ENCODE measurements at places on chromosomes 5 and 9.

GRCh38 chr5:104184264-104184663 is 621.7 kb upstream of the NUDT12 start:
- DNase-seq = no peak

GRCh38 chr5:62701036-62701435 is 122.4 kb downstream of the LRRC70 start:
- no peak for DNase-seq

DNA sequence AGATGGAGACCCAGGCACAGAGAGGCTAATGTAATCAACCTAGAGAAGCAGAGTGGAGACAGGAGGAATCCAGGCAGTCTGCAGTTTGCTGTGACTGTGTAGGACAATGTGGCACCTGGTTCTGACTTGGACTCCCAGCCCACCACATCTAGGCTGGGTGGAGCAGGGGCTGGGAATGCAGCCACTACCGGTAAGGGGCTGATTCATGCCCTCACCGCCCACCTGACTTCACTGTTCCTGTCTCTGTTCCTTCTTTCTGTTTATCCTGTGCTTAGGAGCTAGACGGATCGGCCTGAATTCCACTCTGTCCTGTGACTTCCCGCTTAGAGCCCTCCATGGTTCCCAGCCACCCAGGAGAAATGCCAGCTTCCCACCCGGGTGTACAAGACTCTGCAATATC is 2.6 kb downstream of the PDLIM4 start:
- no peak for DNase-seq

- no peak for DNase-seq
Observed at GRCh38 chr5:121108725-121109124, 644.6 kb downstream of the PRR16 start.

- DNase-seq = no peak
Observed at GRCh38 chr5:177509991-177510566, 453 bp upstream of the DOK3 start.

GRCh38 chr5:90940227-90940995 is 381.8 kb downstream of the ADGRV1 start:
- DNase-seq = no peak

GRCh38 chr5:77168879-77169244 is 41.6 kb upstream of the PDE8B start:
- no peak for DNase-seq

GRCh38 chr9:82721593-82721992 is 341.3 kb downstream of the RASEF start:
- DNase-seq = no peak

DNA sequence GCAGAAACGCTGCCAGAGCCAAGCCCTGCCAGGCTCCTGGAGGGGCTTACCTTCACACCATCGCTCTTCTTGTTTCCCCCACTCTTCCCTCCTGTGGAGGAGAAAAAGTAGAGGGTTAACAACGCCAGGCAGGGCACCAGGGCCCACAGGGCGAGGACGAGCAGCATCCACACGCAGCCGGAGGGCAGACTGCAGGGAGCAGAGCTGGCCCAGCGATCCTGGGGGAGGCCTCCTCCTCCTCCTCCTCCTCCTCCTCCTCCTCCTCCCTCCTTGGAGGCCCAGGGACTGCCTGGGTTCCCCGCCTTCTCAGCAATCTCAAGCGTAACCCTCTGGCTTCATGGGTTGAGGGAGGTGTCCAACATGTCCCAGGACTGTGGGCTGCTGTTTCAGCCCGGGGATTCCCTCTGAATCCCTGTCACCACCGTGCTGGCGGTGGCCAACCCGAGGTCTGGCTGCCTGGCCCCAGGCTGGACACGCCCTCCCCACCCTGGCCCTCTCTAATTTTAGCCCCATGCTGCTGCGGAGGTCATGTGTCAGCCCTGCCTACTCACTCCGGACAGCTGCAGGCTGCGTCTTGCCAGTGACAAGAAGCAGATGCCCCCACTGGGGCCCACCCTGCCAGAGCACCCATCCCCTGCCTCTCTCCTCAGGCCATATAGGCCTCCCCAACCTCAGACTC is 44.3 kb downstream of the CAMK2A start:
- DNase-seq = no peak

GRCh38 chr9:136900988-136901515 is 14.7 kb downstream of the TRAF2 start:
- DNase-seq = no peak

GRCh38 chr9:18349530-18349929 is 124.4 kb upstream of the ADAMTSL1 start:
- no peak for DNase-seq

- DNase-seq = no peak
Observed at GRCh38 chr9:87069690-87070089, 122.4 kb upstream of the GAS1 start.

- no peak for DNase-seq
Observed at GRCh38 chr5:178269499-178269898, 36.9 kb upstream of the PHYKPL start.

DNA sequence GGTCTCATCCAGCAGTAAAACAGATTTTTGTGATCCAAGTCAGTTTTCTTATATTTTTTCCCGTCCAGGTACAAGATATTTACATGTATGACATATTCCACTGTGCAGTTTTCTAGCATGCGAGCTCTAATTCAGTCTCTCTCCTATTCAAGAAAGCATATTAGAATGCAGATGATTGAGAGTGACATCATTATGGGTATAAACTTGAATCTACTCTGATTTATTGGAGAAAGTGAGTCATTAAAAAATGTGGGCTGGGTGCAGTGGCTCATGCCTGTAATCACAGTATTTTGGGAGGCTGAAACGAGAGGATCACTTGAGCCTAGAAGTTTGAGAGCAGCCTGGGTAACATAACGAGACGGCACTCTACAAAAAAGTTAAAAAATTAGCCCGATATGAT is 6.2 kb downstream of the FER start:
- no peak for DNase-seq

DNA sequence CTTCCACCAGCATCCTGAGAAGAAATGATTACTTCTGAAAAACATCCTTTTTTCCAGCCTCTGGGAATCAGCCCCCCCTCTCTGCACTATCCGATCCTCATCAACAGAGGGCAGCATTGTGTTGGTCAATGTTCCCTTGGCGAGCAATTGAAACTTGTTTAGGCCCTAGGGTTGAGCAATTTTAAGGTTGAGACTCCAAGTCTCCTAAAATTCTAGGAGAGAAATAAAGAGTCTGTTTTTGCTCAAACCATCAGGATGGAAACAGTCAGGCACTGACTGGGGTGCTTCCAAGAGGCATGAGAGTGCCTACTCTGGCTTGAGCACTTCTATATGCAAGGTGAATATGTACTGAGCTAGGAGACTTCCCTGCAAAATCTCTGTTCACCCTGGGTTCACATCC is 12.4 kb upstream of the CYFIP2 start:
- DNase-seq = no peak

GRCh38 chr9:81116340-81117137 is 572.8 kb downstream of the TLE1 start:
- no peak for DNase-seq

GRCh38 chr5:58263296-58263695 is 196.6 kb downstream of the PLK2 start:
- DNase-seq = no peak

DNA sequence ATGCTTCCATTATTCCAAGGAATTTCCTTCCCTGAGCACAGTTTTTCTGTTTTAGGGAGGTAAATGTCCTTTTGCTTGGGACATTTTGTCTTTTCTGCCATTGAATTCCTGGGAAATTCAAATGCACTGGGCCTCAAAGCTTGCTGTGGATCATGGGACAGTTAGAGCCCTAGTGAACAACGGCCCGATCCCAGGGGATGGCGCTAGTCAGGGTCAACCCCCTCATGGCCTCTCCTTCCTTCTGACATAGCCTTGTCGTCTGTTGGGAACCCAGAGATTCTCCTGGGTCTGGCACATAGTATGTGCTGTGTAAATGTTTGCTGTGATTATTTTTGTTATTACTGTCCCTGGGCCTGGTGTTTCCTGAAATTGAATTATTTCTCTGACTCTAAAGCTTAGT is 30.7 kb upstream of the COL15A1 start:
- DNase-seq = no peak

GRCh38 chr9:124381170-124381945 is 33.9 kb downstream of the PSMB7 start:
- DNase-seq = no peak

DNA sequence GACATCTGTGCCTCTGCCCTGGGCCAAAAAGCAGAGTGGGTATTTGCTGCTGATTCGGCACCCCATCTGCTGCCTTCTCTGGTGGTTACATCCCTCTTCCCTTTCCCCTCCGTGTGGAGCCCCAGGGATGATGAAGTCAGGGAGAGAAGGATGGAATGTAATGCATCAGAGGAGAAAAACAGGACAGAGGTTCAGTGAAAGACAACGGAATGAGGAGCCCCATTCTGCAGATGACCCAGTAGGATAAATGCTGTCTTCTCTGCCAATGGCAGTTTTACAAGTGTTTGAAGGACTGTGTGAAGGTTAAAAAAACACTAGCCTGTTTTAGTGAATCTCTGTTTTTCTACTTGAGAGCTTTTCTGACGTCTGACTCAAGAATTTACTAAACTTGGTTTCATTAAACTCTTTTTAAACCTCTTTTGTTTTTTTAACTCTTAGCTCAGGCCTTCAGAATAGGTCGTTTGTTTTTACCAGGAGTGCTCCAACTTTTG is 86.3 kb downstream of the NLN start:
- DNase-seq = no peak

DNA sequence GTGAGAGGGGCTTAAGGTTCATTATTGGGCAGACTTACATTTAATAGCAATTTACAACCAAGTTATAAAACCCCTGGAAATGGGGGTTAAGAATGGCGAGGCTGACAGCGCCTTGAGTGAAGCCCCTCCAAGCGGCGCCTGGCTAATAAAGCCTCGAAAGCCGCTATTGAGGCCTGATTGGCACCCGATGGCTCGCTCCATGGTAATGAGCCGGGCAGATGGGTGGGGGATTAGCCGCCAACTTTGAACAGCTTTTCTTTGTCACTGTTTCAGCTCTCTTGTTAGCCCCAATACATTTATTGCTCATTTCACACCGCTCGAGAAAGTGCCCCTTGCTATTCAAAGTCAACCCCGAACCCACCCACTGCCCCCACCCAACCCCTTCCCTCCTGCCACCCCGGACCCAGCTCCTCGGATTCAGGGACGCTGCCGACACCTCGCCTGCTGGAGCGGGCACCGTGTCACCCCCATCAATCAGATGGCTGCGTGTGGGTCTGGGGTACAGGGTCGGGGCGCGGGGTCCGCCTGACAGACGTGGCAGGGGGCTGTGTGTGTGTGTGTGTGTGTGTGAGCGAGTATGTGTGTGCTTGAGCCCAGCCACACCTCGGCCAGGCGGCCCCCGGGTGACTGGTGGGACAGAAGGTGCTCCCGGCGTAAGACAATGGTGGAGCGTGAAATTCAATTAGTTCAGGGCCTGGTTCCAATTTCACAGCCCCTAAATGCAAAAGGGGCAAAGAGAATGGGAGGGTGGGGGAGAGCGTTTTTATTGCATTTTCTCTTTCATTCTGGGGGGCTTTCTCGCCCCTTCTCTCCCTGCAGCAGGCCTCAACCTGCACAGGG is 34.2 kb downstream of the ASS1 start:
- no peak for DNase-seq

DNA sequence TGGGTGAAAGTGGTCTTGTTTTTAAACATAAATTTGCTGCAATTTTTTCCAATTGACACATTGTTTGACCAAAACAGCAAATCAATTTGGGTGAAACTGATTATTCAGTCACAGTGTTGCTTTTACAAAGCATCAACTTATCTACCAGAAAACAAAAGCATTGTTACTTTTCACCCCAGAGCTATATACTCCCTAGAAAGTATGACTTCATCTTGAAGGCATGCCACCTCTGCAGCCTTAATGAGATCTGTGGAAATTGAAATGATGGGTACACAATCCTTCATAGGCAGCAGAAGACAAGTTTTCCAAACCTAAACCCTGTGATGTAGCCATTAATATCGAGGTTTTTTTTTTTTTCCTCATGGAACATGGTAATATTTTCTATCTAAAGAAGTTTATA is 615.9 kb downstream of the CHSY3 start:
- DNase-seq = no peak

GRCh38 chr5:169893010-169893409 is 87.3 kb downstream of the INSYN2B start:
- DNase-seq = no peak

- no peak for DNase-seq
Observed at GRCh38 chr9:95733741-95734666, 141.5 kb upstream of the ERCC6L2 start.

DNA sequence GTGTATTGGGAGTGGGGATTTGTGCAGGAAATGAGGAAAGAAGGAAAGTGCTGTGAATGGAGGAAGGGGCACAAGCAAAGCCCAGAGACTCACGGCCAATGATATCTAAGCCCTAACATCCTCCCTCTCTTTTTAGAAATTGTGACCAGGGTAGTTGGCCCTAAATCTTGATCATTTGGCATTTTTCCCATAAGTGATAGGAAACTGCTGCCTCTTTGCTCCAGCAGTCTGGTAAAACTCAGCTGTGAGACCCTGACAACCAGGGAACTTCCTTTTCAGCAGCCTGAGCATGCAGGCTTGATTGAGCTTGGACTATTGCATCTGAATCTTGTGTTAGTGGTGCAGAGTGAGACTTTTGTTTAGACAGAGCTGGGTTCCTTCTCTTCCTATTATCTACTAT is 9.6 kb upstream of the ADRB2 start:
- no peak for DNase-seq

GRCh38 chr5:51679286-51679685 is 296.0 kb downstream of the ISL1 start:
- no peak for DNase-seq

GRCh38 chr9:115167175-115167574 is 49.2 kb upstream of the TNC start:
- no peak for DNase-seq

DNA sequence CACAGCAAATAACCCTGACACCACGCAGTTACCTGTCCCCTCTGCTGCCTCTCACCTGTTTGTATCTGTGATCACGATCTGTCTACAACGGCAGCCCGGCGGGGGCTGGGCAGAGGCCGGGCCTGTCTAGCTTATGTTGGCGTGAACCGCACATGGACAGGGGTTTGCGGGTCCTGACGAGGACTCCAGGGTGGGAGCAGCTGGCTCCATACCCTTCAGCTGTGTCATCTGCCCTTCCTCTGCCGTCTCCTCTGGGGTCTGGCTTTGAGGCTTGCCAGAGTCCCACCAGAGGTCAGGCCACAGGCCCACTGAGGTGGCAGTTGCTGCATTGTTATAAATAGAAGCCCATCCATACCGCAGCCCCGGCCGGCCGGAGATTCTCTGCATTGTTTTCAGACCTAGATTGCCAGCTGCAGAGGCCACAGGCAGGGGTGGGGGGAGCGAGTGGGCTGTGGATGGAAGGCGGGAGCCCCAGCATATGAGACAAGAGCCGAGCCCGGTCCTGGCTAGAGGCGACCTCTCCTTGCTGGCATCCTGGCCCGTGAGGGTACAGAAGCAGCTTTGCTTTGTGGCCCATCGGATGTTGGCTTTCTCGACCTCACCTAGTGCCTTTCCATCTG is 37.8 kb downstream of the FAM78A start:
- no peak for DNase-seq

- no peak for DNase-seq
Observed at GRCh38 chr5:8288334-8288733, 419.4 kb downstream of the MTRR start.

DNA sequence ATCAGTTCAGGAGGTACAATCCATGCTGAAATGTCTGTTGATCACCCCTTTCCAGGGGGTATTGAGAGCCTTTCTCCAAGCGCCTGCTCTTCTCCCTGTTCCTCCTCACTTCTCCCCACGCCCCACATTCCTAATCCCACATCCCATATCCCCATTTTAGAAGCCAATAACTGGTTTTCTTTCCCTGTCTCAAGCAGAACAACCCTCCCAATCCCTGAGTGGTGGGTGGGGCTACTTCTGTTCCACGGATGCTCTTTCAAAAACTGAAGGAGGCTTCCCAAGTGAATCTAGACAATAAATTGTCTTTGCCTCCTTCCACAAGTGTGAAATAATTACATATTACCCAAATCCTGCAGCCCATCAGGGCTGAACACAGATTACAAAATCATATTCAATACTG is 77.0 kb upstream of the SEMA6A start:
- DNase-seq = no peak

Measured in central memory CD8-positive, alpha-beta T cell (primary cell).